Right lobe of liver (tissue), 6 donors: ENCODE measurements at places on chromosomes 6 and 20.

- no peak for DNase-seq
Observed at GRCh38 chr6:46628498-46628897, 24.1 kb downstream of the CYP39A1 start.

DNA sequence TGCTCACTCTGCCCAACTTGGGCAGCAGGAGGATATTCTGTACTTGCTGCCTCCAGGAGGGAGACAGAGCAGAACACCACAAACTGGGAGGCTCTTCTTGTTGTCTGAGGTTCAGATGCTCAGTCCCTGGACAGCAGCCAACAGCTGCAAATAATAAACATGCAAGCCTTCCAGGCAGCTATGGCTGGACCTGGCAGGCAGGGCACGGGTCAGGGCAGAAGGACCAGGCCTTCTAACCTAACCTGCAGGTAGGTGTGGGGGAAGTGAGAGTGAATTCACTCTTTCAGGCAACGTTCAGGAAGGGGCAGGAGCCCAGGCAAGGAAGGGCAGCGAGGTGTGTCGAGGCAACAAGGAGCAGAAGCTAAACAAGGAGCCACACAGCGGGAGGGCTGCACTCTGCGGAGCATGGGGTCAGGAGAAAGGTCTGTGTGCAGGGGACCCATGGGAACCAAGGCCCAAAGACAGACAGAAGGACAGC, 31.5 kb downstream of the NINL start:
- DNase-seq: no peak

DNA sequence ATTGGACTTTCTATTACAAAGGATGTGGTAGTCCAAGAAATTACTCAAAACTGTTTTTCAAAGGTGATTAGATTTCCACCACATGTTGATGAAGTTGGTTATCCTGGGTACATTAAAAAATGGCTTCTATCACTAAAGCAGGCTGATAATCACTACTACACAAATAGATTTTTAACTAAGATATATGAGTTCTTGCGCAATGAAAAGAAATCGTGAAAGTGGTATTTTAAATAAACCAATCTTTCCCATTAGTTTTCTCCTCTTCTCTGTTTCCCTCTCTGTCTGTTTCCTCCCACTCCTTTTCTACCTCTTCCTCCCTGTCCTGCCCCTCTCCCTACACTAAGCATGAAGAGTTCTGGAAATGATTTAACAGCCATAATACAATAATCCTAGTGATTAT, 487.9 kb upstream of the CITED2 start:
- no peak for DNase-seq

- DNase-seq: no peak
Observed at GRCh38 chr20:12327205-12327604, 409.5 kb downstream of the BTBD3 start.

DNA sequence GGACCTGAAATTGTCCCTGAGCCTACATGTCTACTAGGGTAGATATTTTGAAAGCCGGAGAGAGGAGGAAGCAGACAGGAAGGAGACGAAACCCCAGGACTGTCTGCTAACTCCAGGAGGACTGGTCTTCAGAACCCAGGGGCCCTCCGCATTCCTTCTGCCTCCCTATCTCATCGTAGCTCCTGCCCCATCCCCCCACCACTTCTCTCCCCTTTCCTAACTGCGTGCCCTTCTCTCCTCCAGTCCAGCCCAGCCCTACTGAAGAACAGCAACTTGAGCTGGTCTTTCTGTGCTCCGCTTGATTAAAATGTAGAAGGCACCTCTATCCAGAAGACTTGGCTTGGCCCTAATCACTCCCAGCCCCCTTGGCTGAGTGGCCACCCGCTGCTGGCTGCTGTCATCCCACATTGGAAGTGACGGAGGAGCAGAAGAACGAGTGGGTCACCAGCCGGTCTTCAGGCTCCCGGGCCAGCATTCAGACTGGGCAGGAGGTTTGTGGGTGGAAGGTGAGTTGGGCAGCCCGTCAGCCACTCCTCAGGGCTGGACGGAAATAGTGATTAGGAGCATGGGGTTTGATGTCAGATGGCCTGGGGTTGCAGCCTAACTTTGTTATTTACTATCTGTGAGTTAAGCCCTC, 28.8 kb upstream of the ANGPT4 start:
- DNase-seq: peak; percentile 27

DNA sequence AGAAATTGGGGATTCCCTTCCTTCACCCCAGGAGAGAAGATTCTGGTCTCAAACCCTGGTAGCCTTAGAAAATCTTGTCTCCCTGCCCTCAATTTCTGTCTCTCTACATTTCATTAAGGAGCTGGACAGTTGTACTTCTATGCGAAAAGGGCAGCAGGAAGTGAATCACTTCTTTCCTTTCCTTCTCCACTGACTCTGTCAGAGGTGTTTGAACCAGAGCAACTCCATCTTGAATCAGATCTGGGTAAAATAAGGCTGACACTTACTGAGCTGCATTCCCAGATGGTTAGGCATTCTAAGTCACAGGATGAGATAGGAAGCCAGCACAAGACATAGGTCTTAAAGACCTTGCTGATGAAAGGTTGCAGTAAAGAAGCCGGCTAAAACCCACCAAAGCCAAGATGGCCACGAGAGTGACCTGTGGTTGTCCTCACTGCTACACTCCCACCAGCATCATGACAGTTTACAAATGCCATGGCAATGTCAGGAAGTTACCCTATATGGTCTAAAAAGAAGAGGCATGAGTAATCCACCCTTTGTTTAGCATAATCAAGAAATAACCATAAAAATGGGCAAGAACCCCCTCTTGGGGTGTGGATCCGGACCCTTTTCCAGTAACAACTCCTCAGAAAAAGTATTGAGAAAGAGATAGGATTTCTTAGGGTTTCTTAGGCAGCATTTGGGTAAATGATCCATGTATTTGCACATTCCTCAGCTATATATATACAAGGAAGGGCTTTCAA, 95.8 kb upstream of the PLCB4 start:
- DNase-seq: no peak

GRCh38 chr20:40628877-40629276, 60.2 kb downstream of the MAFB start:
- no peak for DNase-seq

GRCh38 chr6:20702366-20702765, 168.1 kb downstream of the CDKAL1 start:
- no peak for DNase-seq

- DNase-seq: no peak
Observed at GRCh38 chr6:36222924-36223323, 26.4 kb downstream of the BRPF3 start.
